ENCODE measurements at places on chromosomes 7 and 10.

DNA sequence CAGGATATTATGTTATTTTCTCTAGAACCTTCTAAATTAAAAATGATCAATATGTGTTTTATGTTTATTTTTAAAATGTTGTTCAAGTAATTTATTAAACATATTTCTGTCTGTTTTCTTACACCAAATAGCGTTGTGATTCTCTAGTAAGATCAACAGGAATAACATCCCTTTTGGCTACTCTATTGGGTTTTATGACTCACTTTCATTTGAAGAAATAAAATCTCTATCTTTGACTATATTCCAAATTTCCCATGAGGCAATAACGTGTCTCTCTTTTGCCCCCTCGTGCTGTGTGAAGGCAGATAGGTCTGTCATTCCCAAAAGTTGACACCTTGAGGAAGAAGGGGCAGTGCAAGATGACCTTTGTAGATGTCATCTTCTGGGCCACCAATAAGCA lies 40.9 kb downstream of the ITGA8 start:
- DNase-seq = no peak

DNA sequence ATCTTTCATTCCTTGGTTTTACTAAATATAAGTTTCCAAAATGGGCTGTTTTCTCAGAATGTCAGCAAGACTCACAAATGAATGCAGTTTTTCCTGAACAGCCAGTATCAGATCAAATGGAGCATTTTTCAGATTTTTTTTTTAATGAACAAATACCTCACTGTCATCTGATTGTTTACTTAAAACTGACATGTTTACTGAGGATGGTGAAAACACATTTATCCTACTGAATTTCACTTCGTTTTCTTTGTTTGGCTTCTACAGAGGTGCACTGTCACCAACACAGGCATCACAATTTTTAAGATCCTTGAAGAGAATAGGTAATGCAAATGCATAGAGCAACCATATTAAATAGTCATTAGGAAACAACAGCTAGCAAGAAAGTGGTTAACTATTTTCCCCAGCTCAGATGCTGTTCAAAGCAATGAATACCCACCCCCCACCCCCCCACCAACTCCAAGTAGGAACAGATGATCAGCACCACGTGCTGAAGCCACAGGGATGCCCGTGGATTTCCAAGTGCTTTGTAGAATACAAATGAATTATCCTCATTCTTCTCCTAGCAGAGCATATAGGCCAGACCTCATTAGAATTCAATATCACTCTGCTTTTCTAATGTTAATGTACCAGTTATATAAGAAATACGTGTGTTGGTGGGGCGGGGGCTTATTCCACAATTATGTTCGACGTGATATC lies 205.9 kb downstream of the SKAP2 start:
- DNase-seq = no peak

- DNase-seq = peak; percentile 15
These were observed 65.6 kb downstream of the HIPK2 start for GRCh38 chr7:139711991-139712743.

DNA sequence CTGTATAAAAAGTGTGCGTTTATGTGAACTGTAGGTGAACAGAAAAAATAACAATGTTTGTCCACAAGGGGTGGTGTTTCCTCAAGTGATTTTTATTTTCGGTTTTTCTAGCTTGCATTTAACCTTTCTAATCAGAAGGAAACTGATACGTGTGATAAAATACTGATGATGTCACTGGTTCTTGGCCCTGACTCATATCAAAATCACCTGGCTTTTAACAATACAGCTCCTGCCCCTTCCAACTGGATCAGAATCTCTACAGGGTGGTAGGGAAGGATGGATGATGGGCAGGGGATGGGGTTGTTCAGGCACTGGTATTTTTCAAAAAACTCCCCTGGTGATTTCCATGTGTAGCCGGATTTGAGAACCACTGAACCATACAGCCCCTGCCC lies 10.9 kb downstream of the NPFFR1 start:
- no peak for DNase-seq

GRCh38 chr7:137601642-137602041 lies 245.1 kb downstream of the DGKI start:
- no peak for DNase-seq

- DNase-seq = no peak
These were observed 255.8 kb upstream of the CNTNAP2 start for GRCh38 chr7:145860809-145861208.

GRCh38 chr10:49599546-49599945 lies 10.6 kb upstream of the SLC18A3 start:
- no peak for DNase-seq

GRCh38 chr10:74255214-74255613 lies 104.2 kb downstream of the ADK start:
- DNase-seq = no peak

DNA sequence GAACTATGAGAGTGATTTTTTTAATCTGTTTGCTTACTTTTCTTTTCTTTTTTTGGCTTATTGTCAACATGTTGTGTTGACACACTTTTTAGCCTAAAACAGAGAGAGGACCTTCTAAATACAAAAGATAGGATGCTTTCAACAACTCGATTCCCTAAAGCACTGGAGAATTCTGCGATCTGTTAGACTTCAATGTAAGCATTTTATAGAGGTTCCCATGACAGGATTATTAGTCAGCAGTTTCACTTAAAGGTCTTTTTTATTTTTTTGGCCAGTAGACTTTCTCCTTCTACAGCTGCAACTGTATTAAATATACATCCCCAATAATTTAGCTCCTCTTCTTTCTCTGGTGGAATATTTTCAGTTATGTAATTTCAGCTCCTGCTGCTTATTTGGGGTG lies 12.7 kb upstream of the NRP1 start:
- no peak for DNase-seq

- no peak for DNase-seq
These were observed 17.4 kb downstream of the CYP3A4 start for GRCh38 chr7:99766484-99767099.

DNA sequence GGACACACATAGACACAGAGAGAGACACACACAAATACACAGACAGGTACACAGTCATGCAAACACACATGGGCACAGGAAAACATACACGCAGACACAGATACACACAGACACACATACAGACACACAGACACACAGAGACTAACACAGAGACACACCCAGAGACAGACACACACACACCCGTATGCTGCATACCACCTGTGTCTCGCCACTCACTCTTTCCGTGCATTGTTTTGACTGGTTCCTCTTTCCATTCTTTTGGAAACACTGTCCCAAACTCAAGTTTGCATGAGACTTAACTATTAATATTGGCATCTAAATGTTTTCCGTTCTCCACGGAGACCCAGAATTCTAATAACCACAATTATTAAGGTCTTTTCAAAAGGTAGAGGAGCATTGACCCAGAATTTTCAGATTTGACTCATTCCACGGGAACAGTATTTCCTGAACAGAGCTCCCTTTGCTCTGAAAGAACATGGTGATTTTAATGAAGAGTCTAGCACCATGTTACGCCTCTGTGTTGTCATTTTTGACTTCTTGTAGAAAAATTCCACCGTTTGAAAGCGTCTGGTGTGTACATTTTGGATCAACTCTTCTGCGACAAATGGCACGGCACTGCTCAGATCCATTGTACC lies 141.2 kb upstream of the RNF32 start:
- DNase-seq = no peak

GRCh38 chr7:1646957-1647891 lies 22.9 kb upstream of the ELFN1 start:
- no peak for DNase-seq

DNA sequence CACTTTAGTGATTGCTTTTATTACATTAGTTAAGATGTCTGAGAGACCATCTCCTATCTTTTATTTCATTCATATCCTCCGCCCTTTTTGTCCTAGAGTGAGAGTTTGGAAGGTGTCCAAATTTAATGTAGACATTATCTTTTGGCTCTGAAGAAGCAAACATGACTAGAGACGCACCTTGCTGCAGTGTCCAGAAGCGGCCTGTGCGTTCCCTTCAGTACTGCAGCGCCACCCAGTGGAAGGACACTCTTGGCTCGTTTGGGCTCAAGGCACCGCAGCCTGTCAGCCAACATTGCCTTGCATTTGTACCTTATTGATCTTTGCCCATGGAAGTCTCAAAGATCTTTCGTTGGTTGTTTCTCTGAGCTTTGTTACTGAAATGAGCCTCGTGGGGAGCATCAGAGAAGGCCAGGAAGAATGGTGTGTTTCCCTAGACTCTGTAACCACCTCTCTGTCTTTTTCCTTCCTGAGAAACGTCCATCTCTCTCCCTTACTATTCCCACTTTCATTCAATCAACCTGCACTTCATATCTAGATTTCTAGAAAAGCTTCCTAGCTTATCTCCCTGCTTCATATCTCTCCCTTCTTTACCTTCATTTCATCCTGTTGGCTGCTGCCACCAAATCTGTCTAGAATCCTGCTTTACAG lies 10.4 kb upstream of the CLCN1 start:
- DNase-seq = peak; percentile 23

GRCh38 chr10:119409906-119410305 lies 132.6 kb downstream of the RGS10 start:
- DNase-seq = no peak

DNA sequence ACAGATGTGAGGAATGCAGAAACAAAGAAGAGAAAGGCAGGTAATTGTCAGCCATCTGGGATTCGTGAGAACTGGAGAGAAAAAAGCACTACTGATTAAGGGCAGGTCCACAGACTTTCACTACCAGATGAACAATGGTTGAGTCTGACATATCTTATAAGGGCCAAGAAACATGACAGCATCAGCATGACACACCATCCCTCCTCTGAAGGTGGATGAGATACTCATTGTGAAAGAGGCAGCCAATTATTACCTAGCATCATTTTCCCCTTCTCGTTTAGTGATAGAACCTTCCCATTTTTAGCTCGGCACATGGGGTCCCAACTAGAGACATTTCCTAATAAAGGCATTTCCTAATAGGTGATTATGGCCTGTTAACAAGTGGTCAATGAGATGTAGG lies 19.2 kb upstream of the MET start:
- no peak for DNase-seq

DNA sequence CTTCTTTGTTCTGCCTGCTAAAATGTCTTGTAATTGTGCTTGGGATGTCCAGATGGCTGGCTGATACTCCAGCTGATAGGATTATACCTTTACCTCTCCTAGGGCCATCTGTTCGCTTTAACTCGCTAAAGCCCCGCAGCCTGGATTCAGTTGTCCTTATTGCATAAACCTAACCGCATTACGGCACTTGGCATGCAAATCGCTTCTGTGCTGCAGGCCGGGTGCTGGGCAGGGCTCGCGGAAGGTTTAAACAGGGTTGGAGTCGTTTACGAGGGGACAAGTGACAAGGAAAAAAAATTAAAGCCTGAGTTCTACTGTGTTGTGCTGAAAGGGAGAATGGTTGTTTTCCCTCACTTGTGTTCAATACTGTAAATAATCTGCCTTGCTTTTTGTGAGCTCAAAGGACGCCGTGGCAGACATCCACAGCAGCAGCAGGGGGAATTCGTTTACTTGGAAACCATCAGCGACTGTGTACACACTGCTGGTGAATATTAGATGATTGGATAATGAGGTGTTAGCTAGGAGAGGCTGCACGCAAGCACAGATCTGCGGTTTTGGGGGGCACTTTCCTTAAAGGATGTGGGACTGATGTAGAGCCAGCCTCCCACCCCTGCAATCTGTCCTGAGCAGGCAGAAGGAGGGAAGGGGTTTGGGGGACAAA lies 93.0 kb downstream of the EBF3 start:
- DNase-seq = no peak
